ENCODE measurements at places on chromosomes 6 and 20.
A peak's percentile ranks its signal among the peaks of the same experiment; 100 is the strongest.

DNA sequence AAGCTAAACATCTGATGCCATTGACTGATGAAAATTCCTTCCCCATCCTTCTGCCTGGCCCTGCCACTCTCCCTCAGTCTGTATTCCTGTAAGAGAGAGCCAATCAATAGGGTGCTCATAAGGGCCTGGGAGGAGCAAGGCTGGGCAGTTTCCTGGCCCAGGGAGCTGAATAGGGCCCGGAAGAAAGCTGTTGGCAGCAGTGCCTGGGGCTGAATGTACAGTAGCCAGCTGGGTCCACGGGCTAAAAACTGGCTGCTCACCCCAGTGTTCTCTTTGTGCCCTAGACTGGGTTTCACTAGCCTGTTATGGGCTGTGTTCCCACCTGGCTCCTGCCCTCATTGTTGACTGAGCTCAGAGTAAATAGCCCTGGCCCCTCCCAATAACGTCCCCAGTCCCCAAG, 1.7 kb upstream of the WFDC2 start:
- no peak for DNase-seq

DNA sequence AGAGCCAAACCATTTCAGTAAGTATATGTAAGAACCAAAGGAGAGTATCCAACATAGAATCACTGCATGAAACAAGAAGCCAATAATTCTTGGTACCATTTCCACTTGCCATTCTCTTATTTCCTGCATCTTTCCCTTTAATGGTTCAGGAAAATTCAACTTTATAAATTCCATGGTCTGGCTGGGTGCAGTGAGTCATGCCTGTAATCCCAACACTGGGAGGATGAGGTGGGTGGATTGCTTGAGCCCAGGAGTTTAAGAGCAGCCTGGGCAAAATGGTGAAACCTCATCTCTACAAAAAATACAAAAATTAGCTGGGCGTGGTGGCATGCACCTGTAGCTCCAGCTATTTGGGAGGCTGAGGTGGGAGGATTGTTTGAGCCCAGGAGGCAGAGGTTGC, 21.2 kb downstream of the NHLRC1 start:
- peak; percentile 20 for DNase-seq

DNA sequence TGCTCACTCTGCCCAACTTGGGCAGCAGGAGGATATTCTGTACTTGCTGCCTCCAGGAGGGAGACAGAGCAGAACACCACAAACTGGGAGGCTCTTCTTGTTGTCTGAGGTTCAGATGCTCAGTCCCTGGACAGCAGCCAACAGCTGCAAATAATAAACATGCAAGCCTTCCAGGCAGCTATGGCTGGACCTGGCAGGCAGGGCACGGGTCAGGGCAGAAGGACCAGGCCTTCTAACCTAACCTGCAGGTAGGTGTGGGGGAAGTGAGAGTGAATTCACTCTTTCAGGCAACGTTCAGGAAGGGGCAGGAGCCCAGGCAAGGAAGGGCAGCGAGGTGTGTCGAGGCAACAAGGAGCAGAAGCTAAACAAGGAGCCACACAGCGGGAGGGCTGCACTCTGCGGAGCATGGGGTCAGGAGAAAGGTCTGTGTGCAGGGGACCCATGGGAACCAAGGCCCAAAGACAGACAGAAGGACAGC, 31.5 kb downstream of the NINL start:
- DNase-seq: no peak

DNA sequence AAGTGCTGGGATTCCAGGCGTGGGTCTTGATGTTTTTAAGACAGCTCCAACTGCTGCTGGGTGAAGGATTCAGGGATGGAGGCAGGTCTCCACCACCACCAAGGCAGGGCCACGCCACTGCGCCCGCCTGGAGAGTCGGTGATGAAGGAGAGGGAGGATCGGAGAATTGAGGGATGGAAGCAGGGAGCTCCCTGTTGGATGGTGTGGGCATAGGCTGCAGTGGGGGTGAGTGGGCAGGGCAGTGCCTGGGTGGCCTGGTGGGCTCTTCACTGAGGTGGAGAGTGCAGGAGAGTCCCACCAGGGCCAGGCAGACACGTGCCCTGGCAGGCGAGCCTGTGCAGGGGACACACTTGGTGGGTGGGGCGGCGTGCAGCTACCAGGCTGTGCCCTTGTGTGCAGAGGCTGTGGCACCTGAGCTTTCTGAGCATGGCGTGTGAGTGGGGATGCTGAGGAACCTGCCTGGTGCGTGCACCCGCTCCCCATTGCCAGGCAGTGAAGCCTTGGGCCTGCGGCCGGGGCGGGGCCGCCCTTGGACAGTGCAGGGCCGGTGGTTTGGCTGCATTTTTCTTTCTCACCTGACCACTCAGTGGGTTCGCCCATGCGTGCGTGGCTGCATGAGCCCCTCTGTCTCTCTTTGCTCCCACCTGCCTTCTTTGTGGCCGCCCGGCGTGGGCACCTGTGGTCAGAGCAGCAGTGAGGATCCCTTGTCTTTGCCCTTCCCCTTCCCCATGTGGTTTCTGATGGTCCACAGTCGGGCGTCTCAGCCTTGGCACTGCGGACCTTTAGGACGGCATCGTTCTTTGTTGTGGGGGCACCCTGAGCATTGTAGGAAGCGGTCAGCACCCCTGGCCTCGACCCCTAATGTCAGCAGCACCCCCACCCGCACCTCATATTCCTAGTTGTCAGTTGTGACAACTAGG, 11.3 kb downstream of the RBM38 start:
- no peak for DNase-seq

- DNase-seq: peak; percentile 94
These were observed 235.1 kb upstream of the ZNF217 start for GRCh38 chr20:53828682-53829254.

GRCh38 chr6:42821341-42821668, 39.5 kb downstream of the BICRAL start:
- no peak for DNase-seq

GRCh38 chr6:26473429-26473757, 15.6 kb downstream of the BTN2A1 start:
- DNase-seq: no peak

GRCh38 chr6:152323376-152323775, 313.8 kb downstream of the SYNE1 start:
- no peak for DNase-seq

DNA sequence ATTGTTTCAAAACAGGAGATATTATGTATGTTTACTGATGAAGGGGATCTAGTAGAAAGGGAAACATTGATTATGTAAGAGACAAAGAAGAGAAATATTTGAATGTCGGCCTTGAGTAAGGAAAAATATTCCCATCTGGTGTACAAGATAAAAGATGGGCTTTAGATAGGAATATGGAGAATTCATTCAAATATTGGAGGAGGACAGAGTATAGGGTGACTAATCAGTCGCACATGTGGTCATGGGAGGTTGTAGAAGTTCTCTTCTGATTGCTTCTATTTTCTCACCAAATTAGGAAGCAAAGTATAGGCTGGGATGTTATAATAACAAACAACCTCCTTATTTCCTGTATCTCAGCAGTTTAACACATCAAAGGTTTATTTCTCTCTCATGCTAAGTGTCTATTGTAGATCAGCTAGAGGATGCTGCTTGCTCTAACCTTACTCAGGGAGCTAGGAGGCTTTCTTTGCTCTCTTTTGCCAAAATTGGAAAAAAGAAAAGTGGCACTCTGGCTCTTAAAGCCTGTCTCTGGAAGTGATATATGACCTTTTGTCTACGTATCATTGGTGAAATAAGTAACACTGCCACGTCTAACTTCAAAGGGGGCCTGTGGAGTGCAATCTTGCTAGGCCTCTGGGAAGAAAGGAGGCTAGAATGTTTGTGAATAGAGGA, 1.2 kb upstream of the HDDC2 start:
- DNase-seq: no peak

DNA sequence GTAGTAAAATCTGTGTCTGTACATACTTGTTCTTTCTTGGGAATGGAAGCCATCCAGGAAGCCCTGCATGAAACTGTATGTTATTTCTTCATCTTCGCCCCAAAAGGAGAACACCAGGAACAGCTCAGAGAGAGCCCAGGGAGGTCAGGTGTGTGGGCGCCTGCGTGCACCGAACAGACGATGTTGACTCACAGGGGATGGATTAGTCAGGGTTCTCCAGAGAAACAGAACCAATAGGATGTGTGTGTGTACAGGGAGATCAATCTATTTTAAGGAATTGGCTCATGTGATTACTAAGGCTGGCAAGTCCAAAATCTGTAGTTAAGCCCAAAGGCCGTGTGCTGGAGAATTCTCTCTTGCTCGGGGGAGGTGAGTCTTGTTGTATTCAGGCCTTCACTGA, 45.7 kb downstream of the RNASET2 start:
- no peak for DNase-seq

DNA sequence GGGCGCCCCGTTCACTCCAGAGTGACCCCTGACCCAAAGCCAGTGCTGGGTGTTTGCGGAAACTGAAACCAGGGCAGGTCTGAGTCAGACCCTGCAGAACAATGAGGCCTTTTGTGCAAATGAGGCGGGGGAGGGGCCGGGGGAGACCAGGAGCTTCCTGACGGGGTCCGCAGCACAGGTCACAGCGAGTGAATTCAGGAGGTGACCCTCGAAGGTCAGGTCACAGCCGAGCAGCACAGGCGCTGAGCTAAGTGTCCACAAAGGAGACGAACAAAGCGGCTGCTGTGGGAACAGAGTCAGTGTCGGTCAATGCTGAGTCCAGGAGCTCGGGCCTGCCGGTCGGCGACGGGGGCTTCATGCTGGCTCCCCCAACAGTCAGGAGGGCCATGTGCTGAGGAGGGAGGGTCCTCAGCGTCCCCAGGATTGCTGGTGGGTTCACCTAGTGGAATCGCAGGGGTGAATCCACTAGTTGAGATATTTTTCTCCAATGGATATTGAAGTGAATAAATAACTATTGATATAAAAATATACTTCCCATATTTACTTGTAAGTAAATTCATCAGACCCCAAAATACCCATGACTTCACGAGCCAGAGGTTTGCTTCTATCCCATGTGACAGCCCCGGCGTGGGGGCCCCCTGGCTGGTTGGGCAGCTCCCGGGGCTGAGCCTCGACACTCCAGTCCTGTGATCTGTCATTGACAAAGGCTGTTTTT, 188.4 kb upstream of the SULF2 start:
- DNase-seq: no peak

DNA sequence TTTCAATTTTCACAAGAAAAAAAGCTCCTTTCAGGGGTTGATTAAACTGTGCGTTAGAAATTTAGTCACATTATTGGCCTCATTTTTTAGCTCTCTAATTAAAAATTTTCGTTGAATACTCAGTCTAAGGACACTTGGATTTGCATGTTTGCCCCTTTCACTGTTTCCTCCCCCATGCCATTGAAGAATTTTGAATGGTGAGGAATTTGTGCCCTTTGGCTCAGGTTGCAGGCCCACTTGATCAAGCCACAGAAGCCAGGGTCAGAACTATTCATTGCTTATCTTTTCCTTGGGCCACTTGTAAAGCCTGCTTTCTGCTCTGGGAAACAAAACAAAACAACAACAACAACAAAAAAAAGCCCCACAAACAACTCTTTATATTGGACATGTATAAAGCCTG, 12.2 kb downstream of the LIN28B start:
- no peak for DNase-seq

DNA sequence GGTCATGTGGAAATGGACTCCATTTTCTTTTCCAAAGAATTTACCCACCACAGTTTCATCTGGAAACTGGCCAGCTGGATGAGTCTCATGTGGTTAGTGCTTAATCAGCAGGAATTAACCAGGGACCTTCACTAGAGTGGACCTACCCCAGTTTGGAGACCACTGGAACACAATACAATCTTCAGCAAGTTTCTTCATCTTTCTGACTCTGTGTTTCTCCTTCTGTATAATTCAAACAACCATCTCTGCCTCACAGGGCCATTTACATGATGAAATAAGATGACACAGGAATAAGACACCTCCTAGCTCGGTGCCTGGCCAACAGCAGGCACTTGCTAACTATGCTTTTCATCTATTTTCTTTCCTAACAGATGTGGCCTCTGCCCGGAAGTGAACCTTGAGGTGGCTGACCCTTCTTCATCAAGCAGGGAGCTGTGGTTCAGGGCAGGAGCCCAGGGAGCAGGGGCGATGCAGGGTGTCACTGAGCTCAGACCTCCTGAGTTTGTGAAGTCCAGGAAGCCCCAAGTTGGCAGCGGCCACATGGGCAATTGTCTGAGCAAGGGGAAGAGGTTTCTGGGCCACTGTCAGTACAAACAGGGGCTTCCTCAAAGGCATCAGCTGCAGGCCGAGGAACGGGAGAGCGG, 98.8 kb downstream of the SOD2 start:
- DNase-seq: peak; percentile 20

- no peak for DNase-seq
These were observed 23.9 kb downstream of the NOL4L start for GRCh38 chr20:32560989-32561830.

DNA sequence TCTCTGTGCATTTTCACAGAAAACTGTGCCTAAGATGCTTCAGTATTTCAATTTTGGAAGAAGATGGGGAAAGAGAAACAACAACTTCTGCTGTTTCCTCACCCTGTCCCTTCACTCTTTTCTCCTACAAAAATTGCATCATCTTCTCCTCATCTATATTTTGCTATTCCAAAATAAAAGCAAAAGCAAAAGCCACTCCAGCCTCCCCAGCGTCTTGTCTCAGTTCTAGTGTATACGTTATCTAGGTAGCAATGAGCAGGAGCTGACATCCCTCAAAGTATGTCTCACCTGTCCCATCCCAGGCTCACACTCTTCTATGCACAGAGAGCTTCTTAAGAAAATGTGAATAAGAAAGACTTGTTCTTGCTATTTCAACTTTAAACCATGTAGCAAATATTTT, 163.8 kb upstream of the TAB2 start:
- no peak for DNase-seq

GRCh38 chr20:1856424-1856823, 38.8 kb upstream of the SIRPA start:
- no peak for DNase-seq
